Stimulated activated CD4-positive, alpha-beta T cell treated with anti-CD3 and anti-CD28 coated beads, Interleukin-15, amount 100 ng/mL, for 24 hours (primary cell): ENCODE measurements at places on chromosomes 13 and 19.
A peak's percentile ranks its signal among the peaks of the same experiment; 100 is the strongest.

GRCh38 chr13:99944606-99945005, 27.0 kb downstream of the ZIC5 start:
- DNase-seq: no peak

- DNase-seq: no peak
Measured at GRCh38 chr13:39341251-39341650, 261.7 kb downstream of the LHFPL6 start.

- DNase-seq: no peak
Measured at GRCh38 chr13:32311188-32311897, 3.8 kb downstream of the ZAR1L start.

GRCh38 chr13:26310470-26310869, 56.5 kb downstream of the CDK8 start:
- DNase-seq: no peak

GRCh38 chr13:29595380-29596063, at the start of gene SLC7A1:
SLC7A1 (minus strand) TSS chr13:29595688; CDS start chr13:29536188, 59,500 bp downstream.
- peak; percentile 90 for DNase-seq
